ENCODE measurements at places on chromosomes 12 and 14.

- no peak for DNase-seq
These were observed 840.3 kb downstream of the GALC start for GRCh38 chr14:87152693-87153092.

DNA sequence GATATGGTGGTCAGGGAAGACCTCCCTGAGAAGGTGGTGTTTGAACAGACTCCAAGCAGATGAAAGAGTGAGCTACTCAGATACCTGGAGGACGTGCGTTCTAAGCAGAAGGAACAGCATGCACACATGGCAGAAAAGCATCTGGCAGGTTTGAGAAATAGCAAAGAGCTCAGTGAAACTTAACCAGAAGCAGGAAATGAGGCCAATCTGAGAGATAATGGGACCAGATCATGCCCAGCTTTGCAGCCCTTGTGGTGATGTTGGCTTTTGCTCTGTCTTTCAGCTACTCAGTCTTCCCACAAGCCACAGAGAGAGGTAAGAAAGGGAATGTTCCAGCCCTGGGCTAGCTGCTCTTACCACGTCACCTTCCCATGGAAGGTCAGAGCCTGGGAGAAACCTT lies 176.3 kb upstream of the GSC start:
- no peak for DNase-seq

GRCh38 chr14:48874711-48875110 lies 711.5 kb downstream of the RPS29 start:
- DNase-seq, result no peak

DNA sequence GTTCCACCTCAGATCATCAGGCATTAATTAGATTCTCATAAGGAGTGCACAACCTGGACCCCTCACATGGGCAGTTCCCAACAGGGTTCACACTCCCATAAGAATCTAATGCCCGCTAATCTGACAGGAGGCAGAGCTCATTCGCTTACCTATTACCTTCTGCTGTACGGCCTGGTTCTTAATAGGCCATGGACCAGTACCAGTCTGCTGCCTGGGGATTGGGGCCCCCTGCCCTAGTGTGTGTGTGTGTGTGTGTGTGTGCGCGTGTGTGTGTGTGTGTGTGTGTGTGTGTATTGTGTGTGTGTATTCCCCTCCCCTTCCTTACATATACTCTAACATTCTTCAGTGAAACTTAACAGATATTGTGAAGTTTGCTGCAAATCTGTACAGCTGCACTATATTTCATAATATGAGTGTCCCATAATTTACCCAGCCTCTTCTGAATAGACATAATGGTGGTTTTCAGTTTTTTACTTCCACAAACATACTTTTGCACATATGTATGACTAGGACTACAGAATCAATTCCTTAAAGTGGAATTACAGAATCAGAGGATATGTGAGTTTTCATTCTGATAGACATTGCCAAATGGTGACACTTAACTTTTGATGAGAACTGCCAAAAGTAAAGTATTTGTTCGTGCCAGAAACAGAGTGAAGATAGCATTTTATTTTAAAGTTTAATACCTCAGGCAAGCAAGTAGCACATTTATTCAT lies 205.2 kb upstream of the EEA1 start:
- DNase-seq, result no peak

All from activated CD4-positive, CD25-positive, alpha-beta regulatory T cell treated with anti-CD3 and anti-CD28 coated beads, Interleukin-2, amount 50 U/mL, for 16 hours (primary cell).